NCI-H2029 (cell line): ENCODE measurements at places on chromosomes 4 and X.

DNA sequence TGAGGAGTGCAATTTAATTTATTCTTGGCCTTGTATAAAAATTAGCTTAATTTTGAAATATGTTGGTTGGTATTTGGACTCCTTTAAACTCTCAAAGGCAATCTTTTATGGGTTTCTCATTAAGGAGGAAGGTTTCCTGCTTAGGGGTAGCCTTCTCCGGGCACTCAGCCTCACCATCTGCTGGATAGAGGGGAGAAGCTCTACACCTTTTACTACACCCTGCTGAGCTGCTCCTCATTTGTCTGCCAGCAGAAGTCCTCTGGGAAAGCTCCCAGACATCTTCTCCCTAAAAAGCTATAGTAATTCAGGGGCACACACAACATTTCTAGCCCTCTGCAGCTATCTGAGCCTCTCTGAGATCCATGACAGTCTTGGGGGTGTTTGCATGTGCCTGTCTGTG, 179.1 kb downstream of the SOWAHB start:
- no peak for DNase-seq

- DNase-seq, result no peak
Measured at GRCh38 chr4:25345744-25346143, 31.3 kb upstream of the ANAPC4 start.

- no peak for DNase-seq
Measured at GRCh38 chr4:40193016-40193571, 3.7 kb upstream of the RHOH start.

- DNase-seq, result no peak
Measured at GRCh38 chr4:110615353-110616237, 7.3 kb downstream of the PITX2 start.

GRCh38 chr4:170990989-170991589, 822.1 kb upstream of the GALNTL6 start:
- no peak for DNase-seq

- no peak for DNase-seq
Measured at GRCh38 chr4:95963456-95963855, 123.6 kb downstream of the PDHA2 start.

- no peak for DNase-seq
Measured at GRCh38 chrX:142296421-142296820, 91.3 kb upstream of the MAGEC2 start.

DNA sequence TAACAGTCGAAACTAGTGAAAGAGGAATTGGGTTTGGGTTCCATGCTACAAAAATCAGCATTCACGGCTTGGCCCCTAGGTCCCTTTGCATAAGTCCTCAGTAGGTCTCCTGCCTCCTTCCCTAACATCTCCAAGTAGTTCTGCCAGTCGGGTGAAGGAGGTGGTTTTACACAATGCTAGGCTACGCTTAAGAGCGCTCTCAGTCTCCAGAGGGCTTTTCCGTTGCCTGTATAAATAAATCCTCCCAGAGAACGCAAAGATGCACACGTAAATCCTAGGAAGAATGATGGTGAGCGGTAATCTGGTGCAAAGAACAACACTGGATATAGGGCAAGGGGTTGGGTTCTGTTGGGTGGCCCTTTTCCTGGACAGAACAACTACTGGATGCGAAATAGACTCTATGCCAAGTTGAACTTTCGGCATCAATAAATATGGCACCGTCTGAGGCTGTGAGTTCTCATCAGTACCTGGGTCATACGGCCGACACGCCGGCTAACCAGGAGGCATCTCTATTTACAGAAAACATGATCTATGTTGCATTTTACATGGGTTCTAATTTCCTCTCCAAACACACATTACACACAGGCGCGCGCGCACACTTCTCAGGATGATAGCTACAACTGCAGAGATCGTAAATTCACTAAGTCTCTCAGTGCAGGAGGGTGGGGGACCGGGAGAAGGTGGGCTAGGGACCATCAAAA, 1.3 kb downstream of the CAMK2D start:
- peak; percentile 28 for DNase-seq

GRCh38 chrX:136542281-136542680, 10.3 kb downstream of the VGLL1 start:
- DNase-seq, result no peak

GRCh38 chr4:165006456-165006855, 25.3 kb upstream of the TRIM60 start:
- DNase-seq, result no peak

DNA sequence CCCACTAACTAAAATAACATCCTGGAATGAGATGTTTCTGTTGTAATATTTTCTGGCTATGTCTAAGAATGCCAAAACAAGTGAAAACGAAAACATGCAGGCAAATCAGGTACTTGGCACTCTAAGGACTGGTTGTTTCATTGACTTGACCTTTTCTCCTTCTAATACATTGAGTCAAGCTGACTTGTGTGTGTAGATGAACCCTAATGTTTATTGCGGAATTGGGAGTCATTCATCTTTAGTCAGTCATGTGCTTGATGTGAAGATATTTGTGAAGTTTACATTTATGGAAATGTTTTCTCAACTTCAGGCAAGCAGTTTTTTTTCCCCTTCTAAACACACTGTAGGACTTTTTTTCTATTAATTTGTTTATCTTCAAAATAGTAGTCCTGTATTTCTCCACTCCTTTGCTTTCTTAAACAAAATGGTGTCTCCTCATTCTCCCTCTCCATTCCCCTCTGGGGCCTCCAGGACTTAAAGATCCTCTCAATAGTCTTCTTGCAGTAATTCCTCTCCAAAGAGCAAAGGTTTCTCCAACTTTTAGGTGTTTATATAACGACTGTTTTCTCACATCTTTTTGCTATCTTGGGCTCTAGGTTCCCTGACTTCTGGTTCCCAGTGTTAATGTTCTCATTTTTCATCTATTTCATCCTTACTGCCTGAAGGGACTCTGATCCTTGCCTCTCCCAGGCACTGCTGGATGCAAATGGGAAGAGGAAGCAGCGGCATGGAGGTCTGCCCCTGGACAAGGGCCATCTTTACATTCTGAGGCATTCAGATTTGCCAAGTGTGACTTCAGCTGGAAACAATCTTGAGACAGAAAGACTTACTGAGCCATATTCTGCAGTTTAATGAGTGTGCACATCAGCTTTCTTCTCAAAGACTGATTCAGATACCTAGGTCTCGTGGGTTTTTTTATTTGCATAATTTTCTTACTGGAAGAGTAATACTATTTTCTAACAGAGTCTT, 166.4 kb downstream of the ARHGAP6 start:
- DNase-seq, result no peak

- DNase-seq, result no peak
Measured at GRCh38 chr4:142778900-142779299, 67.2 kb downstream of the INPP4B start.

DNA sequence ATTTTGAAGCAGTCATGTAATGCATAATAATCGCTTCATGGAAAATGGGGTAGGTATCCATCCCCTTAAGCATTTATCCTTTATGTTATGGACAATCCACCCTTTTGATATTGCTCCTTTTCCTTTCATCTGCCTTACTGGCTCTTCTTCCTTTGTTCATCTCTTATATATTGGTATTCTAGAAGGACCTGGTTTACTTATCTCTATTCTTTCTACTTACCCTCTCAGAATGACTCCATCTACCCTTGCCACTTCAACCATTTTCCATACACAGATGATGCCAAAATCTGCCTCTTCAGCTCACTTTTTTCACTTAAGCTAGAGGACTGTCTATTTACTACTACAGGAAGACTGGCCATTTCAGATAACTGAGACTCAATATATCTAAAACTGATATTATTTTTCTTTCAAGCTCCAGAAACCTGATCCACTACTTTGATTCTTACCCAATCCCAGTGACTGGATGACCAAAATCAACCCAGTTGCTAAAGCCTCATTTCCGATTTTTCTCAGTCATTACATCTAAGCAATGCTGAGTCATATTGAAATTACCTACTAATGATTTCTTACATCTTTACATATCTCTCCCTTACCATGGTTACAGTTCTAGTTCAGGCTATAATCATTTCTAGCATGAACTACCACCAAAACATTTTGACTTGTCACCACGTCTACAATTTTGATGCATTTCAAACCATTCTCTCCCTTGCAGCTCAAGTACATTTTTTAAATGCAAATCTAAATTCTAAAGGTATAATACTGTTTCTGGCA, 93.7 kb downstream of the FAAH2 start:
- DNase-seq, result no peak

- DNase-seq, result no peak
Measured at GRCh38 chr4:88582493-88582892, 9.8 kb upstream of the HERC3 start.

GRCh38 chrX:153214934-153215333, 35.9 kb downstream of the MAGEA1 start:
- no peak for DNase-seq

DNA sequence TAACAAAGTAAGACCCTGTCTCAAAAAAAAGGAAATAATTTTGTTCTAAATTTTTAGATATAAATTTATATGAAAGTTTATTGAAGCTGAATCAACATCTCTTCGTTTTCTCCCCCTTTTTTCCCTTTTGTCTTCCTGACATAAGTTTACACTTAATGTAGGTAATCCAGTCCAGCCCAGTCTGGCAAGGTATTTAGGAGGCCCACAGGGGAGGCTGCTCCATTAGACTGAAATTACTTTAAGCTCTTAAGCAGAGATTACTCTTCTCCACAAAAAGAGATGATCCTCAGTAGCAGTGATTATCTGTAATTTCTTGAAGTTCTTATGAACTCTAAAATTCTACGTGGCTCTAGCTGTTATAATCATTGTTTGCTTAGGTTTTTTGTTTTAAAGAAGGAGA, 46.0 kb downstream of the ANXA5 start:
- DNase-seq, result no peak

- DNase-seq, result no peak
Measured at GRCh38 chr4:76872556-76872955, 25.4 kb downstream of the SOWAHB start.

DNA sequence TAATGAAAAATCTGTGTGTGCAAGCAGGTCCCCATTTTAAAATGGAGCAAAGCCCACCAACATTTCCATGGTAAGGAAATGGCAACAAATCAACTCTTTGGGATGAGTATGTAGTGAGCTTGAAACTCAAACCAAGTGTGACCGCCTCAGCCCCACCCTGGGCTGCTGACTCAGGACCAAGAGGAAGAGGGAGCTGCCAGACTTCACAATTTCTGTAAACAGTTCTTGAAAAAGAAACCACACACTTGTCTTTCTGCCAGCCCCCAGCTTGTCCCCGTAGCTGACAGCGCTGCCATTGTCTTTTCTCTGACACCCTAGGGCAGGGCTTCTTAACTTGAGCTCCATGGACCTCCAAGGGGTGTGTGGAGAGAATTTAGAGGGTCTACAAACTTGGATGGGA, 10.3 kb downstream of the RTL5 start:
- no peak for DNase-seq

DNA sequence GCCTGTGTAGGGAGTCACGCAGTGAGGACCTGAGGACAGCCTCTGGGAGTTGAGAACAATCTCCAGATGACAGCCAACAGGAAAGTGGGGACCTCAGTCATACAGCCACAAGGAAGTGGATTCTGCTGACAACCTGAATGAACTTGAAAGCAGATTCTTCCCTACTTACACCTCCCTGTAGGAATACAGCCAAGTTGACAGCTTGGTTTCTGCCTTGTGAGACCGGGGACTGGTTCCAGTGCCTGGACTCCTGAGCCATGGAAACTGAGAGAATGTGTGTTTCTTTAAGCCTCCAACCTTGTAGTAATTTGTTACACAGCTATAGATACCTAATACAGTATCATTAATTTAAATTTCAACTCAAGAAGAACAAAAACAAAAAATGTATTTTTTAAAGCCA, 107.5 kb downstream of the CNKSR2 start:
- DNase-seq, result no peak

DNA sequence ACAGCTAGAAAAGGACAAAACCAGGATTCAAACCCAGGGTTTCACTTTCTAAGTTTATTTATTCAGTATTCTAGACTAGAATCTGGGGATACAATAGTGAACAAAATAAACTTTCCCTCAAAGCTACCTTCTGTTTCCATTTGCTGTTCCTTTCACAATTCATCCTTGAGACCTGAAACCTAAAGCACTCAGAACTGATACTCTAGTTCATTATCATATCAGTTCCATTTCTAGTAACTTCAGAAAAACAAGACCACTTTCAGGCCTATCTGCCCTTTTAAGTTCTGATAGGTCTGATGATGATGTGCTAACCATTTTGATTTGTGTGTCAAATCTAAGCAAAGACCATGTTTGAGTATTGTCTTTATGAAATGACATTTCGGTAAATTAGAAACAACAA, 7.8 kb upstream of the XK start:
- no peak for DNase-seq

- DNase-seq, result no peak
Measured at GRCh38 chr4:154487145-154487544, 4.5 kb downstream of the DCHS2 start.

- DNase-seq, result no peak
Measured at GRCh38 chr4:4394644-4395043, 7.7 kb downstream of the NSG1 start.

GRCh38 chr4:173591760-173592159, 61.7 kb upstream of the HAND2 start:
- no peak for DNase-seq

- DNase-seq, result no peak
Measured at GRCh38 chrX:46941341-46941740, 29.1 kb downstream of the JADE3 start.

GRCh38 chr4:166399021-166399420, 526.0 kb downstream of the TLL1 start:
- DNase-seq, result no peak

DNA sequence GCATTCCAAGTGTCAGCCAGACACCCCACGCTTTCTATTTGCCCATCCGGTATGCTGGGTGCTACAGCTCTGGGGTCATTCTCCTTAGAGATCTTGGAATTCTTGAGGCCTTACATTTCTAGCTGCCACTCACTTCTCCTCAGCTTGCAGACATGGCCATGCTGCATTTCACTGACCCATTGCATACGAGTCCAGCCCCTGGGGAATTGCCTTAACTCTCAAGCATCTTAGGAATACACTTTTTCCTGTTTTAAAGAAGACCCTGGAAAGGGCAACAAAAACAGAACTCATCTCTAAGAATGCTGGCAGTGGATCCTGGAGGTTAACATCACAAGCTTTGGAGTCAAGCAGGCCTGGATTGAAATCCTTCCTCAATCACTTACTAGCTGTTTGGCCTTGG, 122.0 kb upstream of the LNX1 start:
- no peak for DNase-seq

DNA sequence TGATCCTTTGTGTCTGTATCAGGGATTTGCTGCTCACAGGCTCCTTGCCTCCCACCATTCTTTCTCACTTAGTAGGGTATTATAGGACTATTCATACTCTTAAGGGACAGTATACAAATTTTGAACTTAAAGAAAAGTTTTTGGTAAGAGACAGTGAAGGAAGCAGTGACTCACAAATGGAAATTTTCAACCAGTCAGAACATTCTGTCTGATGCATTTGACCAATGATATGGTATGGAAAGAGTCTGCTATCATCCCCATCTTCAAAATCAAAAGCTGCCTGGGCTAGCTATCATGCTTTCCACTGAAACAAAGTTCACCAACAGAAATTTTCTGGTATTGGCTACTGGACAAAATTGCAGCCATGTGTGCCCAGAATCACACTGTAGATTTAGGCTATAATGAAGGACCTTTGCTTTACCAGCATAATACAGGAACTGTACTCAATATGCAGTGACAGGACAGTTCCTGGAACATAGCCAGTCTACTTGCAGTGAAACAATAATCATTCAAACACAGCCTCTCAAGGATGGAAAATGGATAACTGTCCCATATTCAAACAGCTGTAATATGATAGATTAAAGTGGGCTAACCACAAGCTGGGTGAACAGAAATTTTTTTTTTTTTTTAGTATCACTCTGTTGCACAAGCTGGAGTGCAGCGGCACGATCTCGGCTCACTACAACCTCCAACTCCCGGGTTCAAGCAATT, 109.0 kb upstream of the ACSL4 start:
- DNase-seq, result no peak
